ENCODE measurements at places on chromosomes 16 and 17.

GRCh38 chr17:19348806-19349205 lies 13.7 kb downstream of the B9D1 start:
- no peak for DNase-seq

- DNase-seq, result no peak
Observed at GRCh38 chr17:46044286-46044928, 45.4 kb downstream of the STH start.

GRCh38 chr17:37824534-37825485 lies 80.0 kb upstream of the HNF1B start:
- no peak for DNase-seq

GRCh38 chr16:30944352-30944751 lies 4.5 kb upstream of the ORAI3 start:
- DNase-seq, result no peak

GRCh38 chr17:42023524-42024349 lies 3.8 kb downstream of the NKIRAS2 start:
- no peak for DNase-seq

DNA sequence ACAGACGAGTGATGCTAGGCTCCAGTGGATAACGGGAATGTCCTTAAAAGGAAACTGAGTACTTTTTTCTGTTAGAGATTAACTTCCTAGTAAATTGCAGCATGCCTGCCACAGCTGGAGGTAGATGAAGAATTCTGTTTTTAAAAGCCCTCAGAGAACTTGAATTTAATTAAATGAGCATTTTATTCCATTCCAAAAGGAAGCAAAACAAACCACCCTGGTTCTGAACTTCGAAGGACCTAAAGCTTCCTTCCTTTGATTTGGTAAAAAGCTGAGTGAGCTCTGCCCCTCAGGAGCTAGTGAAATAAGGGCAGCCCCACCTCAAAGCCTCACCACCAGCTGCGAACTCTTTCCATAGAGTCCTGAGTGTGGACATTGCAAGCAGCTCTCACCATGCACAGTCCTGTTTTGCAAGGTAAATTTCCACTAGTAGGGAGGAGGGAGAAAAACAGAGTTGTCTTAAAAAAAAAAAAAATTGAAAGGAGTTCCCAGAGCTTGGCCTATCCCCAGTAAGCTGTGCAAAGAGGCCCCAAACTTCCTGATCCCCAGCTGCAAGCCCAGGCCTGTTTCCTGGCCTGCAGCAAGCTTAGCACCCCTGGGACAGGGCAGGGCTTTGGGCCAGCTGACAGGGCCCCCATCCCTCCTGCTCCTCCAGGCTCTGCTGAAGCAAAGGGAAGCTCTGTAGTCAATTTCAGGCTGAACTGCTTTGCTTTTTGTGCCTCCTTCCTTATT lies 11.2 kb downstream of the CHD9NB start:
- no peak for DNase-seq

DNA sequence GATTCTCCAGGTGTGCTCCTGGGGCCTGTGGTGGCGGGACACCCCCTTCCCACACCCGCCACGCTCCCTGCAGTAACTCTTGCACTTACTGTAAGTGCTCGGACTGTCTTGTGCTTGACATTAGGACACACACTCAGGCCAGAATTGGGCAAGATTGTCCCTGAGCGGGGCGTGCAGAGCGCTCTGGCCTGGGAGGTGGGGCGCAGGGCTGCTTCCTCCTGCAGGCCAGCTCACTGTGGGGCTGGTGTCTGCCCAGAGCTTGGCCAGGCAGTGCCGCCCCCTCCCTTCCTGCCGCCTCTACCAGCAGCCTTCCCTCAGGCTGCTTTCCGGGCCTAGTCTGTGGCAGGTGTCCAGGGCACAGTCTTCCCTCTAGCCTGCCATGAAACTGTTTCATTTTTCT lies 6.1 kb upstream of the ATP6V0C start:
- no peak for DNase-seq

DNA sequence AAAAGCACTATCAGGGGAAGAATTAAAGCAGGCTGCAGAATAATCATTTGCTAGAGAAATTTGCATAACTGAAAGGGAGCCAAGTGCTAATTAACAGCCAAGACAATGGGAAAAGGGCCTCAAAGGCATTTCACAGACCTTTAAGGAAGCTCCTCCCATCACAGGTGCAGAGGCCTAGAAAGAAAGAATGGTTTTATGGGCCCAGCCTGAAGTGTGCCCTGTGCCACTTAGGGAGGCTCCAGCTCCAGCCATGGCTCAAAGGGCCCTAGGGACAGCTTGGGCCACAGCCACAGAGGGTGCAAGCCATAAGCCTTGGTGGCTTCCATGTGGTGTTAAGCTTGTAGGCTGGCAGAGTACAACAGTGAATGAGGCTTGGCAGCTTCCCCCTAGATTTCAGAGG lies 50.1 kb downstream of the RNF112 start:
- no peak for DNase-seq

All from activated CD4-positive, CD25-positive, alpha-beta regulatory T cell treated with anti-CD3 and anti-CD28 coated beads, Interleukin-2, amount 50 U/mL, for 72 hours (primary cell).